ENCODE measurements at places on chromosomes 16 and 17.

DNA sequence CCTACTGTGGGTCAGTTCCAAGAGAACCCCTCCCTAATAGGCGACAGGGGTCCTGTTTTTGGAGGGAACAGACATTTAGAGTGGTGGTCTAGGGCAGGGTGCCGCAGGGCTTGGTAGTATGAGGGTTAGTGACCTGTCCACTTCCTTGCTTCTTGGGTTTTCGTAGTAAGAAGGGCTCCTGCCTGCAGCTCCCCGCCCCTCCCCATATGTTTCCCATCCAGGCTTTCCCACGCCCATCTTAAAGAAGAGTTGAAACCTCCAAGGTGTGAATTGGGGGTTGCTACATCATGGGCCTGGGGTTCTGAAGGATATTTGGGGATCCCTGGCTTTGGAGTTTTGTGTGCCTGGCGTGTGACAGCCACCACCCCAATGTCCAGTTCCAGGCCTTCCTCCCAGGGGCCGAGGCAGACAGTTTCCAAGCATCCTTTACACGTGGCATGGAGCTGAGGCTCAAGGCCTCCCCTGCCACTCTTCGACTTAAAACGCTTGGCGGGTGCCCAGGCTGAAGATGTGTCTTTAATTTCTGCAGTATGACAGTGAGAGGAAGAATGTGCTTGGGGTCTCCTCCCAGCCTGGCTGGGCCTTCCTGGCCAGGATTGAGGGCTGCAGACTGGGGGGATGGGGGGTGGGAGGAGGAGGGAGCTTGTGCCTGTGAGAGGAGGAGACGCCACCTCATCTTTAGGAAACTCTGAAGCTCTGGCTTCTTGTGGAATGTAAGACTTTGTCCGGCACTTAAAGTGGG is 2.3 kb upstream of the COL1A1 start:
- no peak for DNase-seq

DNA sequence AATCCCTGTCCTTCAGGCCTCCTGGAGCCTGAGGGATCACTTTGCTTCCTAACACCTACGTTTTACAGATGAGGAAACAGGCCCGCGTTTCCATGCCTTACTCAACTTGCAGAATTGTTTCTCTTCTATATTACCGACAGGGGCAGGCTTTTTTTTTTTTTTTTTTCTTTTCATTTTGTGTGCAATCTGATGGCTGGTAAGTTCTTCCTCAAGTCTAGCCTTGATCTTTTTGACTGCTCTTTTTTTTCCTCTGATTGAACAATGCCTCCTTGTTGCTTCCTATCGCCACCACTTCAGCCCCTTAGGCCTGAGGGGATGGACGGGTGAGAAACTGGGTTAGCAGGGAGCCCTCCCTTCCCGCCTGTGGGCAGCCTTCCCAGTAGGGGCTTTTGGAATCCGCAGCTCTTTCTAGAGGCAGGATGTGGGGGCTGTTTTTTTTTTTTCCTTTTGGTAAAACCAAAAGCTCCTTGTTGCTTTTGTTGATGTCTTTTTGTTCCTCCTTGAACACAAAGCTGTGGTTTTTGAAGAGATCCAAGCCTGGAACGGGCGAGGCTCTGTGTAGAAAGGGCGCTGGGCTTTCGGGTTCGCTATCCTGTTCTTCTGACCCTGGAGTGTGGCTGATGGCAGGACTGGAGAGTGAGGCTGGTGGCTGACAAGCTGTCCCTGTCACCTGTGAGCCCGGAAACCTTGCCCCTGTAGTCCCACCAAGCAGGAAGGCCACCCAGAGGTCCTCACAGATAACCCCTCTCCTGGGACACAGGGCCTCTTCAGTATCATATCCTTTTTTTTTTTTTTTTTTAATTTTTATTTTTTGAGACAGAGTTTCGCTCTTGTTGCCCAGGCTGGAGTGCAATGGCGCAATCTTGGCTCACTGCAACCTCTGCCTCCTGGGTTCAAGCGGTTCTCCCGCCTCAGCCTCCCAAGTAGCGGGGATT is 14.0 kb downstream of the LASP1 start:
- no peak for DNase-seq

DNA sequence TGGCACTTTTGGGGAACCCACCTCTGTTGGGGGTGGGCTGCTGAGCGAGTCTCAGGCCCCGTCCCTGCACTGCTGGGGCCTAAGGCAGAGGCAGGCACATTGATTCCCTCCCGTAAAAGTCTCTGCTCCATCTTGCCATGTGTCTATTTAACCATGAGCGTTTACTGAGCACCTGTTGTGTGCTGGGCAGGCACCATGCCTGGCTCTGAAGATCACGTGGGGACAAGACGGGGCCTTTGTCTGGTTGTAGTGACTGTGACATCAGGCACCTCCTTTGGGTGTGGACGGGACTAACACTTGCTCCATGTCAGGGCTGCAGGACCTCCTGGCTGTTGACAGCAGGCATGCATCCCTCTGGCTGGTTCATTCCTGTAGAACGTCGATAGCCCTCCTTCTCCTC is 204.7 kb upstream of the CIBAR2 start:
- no peak for DNase-seq

DNA sequence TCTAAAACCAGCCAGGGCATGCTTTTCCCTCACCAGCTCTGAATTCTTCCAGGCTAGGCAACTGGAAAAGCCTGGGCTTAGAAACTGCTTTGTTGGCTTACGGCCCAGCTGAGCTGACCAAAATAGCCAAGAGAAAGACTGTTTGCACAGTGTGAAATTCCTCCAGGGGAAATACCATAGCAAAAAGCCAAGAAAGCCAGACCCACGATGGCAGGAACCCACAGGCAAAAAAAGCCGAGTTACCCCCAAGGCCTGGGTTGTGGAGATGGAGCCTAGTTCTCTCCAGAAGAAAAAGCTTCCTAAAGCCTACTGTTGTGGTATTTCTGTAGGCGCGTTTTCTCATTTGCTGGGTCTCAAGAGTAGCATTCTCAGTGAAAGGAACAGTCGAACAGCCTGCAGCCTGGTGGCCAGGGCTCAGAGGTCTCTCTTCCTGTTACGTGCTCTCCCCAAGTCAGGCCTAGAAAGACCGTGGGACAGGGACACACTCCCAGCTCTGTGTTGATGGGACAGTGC is 9.2 kb downstream of the SP2 start:
- no peak for DNase-seq

GRCh38 chr17:81884520-81884919 is 6.9 kb downstream of the ALYREF start:
- no peak for DNase-seq

DNA sequence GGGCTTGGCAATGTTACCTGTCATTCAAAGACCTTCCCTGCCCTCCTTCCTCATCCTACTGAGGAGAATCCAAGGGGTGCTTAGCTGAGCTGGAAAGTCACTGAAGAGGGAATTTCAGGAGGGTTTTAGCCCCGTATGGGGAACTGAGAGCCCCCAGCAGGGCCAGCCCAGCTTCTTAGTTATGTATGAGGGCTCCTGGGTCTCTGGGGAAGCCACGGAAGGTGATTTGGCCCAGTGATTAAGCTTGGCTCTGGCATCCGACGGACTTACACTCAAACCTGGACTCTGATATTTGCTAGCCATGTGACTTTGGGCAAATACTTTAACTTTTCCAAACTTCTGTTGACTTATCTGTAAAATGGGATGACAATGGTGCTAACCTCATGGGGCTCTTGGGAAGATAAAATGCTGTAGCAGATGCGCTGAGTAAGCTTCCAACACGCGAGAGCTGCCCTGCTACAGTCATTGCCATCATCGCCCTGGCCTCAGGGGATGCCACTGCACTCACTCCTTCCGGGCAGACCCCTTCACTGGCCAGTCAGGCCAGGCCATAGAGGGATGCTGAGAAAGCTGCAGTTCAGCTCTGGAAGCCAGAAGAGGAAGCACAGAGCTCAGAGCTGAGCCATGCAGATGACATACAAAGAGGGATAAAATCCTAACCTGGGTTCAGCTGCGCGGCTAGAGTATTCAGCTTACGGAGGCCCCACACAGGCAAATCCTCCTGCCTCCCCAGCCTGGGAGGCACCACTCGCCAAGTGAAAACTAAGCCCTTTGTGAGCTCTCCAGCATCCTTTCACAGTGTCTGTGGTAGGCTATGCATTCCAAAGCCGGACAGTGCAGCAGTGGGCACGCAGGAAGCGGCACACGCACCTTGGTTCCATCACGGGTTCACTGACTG is 44.9 kb upstream of the PIK3R6 start:
- DNase-seq, result no peak

DNA sequence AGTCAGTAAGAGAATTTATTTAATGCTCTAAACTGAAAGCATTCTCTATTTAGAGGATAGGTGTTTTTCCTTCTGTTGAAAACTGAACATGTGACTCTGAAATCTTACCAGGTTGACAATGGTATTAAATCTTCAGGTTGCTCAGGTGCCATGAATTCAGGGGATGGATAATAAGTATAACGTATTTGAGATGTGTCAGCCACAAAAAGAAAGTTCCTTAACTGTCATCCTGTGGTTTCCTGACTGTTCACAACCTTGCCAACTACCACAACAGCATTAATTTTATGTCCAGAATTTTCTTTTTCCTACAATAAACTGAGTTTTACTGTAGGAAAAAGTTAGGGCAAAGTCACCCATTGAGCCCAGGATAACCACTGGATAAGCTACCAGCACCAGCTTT is 243.3 kb upstream of the PSMD7 start:
- DNase-seq, result no peak

GRCh38 chr17:64448665-64449512 is at the start of gene MILR1:
Gene MILR1, plus strand, starts transcription at chr17:64449115. Its CDS starts 54 bp downstream, at chr17:64449169.
- no peak for DNase-seq

GRCh38 chr16:760545-761343 is at the start of gene MSLN:
Gene MSLN, plus strand, starts transcription at chr16:760734. Its CDS starts 1,947 bp downstream, at chr16:762681.
- DNase-seq, result no peak

GRCh38 chr17:41736983-41737679 is 2.7 kb upstream of the HAP1 start:
- no peak for DNase-seq

- no peak for DNase-seq
These were observed 173.0 kb downstream of the KATNIP start for GRCh38 chr16:27722892-27723450.

- DNase-seq, result no peak
These were observed 13.5 kb upstream of the PLEKHG4 start for GRCh38 chr16:67265834-67266233.

DNA sequence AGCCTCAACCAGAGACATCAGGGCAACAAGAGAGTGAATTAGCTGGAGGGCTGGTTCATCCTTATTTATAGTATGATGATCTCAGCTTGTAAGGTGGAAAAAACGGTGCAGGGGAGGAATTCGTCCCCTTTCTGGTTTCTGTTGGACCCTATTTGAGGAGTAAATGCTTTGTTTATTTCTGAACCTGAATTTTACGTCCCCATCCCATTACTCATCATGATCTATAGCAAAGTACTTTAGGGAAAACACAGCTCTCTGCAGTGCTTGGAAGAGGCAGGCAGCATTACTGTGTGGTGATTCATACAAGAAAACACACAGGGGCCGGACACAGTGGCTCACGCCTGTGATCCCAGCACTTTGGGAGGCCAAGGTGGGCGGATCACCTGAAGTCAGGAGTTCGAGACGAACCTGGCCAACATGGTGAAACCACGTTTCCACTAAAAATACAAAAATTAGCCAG is 8.0 kb upstream of the VAT1L start:
- no peak for DNase-seq

- no peak for DNase-seq
These were observed 11.3 kb downstream of the RBL2 start for GRCh38 chr16:53445534-53445933.

GRCh38 chr17:77670173-77670572 is 288.3 kb upstream of the TNRC6C start:
- DNase-seq, result no peak

DNA sequence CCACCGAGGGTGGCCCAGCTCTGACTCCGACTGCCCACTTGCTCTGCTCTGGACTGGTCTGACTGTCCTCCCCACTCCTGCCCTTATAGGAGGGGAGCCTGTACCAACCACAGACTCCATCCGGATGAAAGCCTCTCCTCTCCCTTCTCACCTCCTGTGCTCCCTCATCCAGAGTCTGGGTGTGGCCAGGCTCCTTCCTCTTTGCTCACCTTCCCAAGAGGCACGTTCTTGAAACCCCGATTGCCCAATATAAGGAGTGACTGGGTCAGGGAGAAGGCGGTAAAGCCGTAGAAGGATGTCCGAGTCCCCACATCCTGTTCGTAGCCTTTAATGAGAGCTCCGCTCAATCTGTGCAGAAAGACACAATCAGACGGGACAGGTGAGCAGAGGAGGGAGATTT is 17.1 kb downstream of the ST6GALNAC1 start:
- DNase-seq, result no peak

GRCh38 chr17:1557355-1558095 is 5.1 kb downstream of the PITPNA start:
- DNase-seq, result no peak

DNA sequence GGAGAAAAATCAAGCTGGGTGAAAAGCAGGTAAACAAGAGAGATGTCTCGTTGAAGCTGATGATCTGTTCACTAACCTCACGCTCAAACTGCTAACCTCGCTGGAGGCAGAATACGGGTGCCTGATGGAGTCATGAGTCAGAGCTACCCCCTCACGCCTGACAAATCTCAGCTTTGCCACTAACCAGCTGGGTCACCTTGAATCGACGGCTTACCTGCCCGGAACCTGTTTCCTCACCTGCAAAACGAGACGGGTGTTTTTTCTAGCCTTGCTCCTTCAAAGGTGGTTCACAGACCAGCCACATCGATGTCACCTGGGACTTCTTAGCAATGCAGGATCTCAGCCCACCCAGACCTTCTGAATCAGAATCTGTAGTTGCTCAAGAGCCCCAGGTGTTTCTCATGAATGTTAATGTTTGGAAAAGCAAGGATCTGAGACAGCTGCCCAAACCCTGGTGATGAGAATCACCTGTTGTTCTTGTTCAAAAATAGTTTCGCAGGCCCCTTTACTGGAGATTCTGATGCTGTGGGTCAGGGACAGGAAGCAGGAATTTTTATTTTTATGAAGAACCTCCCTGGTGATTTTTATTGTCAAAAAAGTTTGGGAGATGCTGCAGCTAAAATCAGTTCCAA is 56.9 kb downstream of the MARCHF10 start:
- DNase-seq, result no peak

- DNase-seq, result no peak
These were observed 65.1 kb downstream of the RTN4RL1 start for GRCh38 chr17:1959871-1960544.

DNA sequence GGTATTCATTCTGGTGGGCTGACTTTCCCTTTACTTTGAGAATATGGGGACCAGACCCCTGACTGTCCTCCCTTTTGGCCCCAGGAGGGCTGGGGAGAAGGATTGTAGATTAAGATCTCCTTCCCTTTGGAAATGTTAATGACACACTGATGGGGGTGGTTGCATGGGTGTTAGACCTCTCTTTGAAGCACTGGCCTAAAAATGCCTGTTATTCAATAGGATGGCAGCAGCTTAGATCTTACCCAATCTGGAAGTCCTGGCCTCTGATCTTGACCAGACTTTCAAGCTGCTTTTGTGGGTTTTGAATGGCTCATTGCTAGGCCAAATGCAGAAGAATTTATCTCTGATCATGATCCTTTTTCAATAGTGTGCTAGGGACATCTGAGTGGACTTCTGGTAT is 25.7 kb downstream of the MAP3K3 start:
- no peak for DNase-seq

GRCh38 chr17:17414341-17414805 is 62.4 kb upstream of the MED9 start:
- no peak for DNase-seq

- no peak for DNase-seq
These were observed 535.7 kb upstream of the HSBP1 start for GRCh38 chr16:83271970-83272575.

- no peak for DNase-seq
These were observed 651 bp upstream of the EIF1 start for GRCh38 chr17:41687828-41688640.

- no peak for DNase-seq
These were observed 29.0 kb downstream of the IL21R start for GRCh38 chr16:27430923-27431484.
